ENCODE measurements at places on chromosomes 4 and X.

- no peak for DNase-seq
Observed at GRCh38 chr4:7766661-7767345, 172.9 kb downstream of the AFAP1 start.

- DNase-seq = no peak
Observed at GRCh38 chr4:178196751-178197374, 754.6 kb upstream of the AGA start.

DNA sequence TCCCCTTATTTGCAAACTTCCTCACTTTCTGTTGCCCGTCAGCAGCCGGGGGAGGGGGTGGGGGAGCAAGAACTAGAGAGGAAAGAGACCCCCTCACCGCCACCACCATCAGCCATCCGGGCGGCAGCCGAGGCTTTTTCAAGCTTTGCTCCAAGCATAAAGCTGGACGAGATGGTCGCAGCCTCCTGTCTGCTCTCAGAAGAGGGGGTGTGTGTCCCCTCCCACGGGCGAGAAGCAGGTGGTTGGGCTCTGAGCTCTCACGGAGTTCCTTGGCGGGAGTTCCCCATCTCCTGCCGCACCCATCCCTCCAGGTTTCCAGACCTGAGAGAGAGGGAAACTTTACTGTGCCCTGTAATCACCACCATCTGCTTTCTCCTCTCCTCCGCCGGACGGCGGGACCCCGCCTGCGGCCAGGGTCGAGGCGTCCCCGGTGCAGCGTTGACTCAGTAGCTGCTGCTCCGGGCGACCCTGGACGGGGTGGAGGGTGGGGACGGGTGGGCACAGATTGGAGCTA is 4.7 kb upstream of the ARX start:
- DNase-seq = no peak

DNA sequence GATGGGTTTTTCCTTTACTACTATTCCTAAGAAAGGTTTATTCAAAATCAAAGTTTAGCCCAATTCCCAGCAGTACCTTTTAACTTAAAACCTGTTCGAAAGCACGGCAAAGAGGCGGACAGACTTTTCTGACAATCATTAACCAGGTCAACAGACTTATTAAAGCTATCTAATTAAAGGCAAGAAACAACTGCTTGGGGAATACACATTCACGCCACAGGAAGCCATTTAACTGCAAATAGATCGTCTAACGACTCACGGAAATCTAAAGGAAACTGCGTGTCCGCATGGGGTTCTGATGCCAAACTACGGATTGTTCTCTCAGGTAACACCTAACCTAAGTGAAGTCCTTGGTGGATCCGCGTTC is 663 bp upstream of the USP53 start:
- DNase-seq = peak; percentile 60

GRCh38 chr4:74109870-74110605 is 11.0 kb upstream of the CXCL2 start:
- DNase-seq = no peak

DNA sequence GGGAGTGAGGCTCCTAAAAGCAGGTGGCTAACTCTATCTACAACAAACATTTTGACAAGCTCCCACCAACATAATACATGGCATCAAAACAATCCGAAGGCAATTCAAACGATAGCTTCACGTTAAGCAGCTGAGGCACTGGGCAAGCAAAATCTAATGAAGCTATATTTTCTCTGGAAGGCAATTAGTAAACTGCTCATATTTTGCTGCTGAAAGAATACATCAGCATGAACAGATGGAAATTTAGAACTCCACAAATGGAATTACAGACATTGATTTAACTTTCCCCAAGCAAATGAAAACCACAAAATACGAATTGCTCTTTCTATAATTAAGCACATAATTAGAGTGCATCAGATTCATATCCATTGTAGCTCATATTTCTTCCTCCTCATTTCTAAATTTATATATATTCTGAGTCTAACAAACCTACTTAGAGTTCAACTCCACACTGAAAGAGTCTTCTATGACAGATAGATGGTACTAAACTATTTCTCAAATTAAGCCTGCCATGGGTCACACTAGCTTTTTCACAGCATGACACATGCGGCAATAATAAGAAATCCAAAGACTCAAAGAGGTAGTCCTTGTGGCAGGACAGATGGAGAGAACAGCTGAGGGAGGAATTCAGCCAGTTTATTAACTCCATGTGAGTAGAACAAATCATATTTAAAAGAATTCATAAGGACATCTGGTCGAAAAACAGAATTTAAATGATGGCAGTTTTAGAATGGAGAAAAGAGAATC is 305.4 kb downstream of the MAPK10 start:
- no peak for DNase-seq

DNA sequence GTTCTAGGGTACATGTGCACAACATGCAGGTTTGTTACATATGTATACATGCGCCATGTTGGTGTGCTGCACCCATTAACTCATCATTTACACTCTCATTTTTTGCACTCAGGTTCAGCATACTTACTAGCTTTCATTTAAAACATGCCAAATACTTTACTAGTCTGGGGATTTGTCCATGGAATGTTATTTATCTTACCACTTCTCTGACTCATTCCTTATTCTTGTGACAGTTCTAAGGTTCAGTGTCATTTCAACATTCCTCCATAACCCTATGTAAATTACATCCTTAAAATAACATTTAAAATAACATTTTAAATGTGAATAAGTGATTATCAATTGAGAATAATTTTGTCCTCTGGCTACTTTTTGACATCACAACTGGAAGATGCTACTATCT is 19.5 kb upstream of the SYTL5 start:
- DNase-seq = no peak

DNA sequence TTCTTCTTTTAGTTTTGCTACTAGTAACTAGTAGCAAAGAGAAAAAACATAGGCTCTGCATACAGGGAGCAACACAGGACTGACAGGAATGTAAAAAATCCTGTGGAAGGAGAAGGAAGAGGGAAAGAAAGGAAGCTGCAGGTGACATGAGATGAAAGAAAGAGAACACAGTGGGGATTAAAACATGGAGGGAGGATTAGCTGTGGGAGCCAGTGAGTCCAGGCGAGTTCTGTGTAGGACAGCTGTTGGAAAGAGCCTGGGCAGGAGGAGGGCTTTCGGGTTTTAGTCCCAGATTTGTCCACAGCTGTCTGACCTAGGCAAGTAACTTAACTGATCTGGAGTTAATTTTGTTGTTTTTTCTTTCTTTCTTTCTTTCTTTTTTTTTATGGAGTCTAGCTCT is 21.6 kb downstream of the CCNG2 start:
- DNase-seq = no peak

GRCh38 chr4:19857380-19857779 is 394.3 kb upstream of the SLIT2 start:
- DNase-seq = peak; percentile 49

DNA sequence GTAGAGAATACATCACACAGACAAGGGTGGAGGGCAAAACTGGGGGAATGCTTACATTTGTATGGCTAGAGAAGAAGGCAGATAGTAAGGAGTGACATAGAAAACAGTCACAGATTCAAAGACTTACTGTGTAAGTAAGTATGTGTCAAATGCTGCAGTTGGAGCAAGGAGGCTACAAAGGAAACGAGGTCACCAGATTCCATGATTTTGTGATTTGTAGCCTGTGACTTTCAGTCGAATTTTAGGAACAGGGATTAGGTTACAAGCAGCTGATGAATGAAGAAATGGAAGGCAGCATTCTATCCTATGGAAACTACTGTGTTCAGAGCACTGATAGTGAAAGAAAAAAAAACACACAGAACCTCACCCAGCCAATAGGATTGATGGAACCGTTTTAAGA is 407.9 kb downstream of the IL15 start:
- no peak for DNase-seq

DNA sequence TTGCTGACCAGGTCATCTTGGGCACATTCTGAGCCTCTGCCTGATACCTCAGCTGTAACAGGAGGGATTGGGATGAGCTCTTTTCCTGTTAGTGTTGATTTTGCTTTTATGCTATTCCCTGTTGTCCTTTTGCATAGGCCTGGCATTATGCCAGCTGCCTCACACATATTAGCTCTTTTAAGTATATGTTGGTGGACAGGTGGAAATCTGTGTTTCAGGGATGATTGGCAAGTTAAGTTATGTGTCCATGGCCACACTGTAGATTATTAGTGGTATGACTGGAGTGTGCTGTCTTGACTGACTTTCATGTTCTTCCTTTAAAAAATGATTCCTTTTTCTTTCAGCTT is 28.9 kb downstream of the NSD2 start:
- DNase-seq = no peak

DNA sequence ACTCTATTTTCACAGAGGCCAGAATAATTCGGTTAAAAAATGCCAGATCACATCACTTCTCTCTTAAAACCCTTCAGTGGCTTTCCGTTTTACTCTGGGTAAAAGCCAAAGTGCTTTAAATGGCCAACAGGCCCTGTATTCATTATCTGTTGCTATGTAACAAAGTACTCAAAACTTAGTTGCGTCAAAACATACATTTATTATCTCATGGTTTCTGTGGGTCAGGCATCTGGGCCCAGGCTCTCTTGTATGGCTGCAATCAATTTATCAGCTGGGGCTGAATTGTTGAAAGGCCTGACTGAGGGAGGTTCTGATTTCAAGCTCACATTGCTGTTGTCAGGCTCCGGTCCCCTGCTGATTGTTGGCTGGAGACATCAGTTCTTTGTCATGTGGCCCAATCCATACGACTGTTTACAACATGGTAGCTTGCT is 72.7 kb upstream of the H2AZ1 start:
- DNase-seq = peak; percentile 82

All from NCI-H1092 (cell line).